ENCODE measurements at places on chromosomes 1 and 21. TPM values are rescaled to one million over a fixed set of nuclear protein-coding genes. Genes with fewer than 3 reads are reported as not detected.

The LCE1F gene
- not detected for total RNA-seq

DNA sequence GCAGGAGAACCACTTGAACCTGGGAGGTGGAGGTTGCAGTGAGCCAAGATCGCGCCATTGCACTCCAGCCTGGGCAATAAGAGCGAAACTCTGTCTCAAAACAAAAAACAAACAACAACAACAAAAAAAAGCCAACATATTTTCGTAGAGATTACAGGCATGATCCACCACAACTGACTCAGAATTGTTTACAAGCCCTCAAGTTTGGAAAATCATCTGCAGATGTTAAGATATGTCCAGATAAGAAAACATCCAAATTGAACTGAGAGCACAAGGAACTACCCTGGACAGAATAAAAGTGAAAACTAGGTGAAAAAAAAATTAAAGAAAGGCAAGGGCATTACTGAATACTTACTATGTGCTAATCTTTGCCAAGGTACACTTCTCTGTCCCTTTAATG is 89.8 kb upstream of the WLS start:
- H3K27me3 ChIP-seq: no peaks in the 10 kb centered on the region
- no peaks in the 10 kb centered on the region for H3K36me3 ChIP-seq
- no peaks in the 10 kb centered on the region for H3K4me1 ChIP-seq
- no peak for DNase-seq
- H3K4me3 ChIP-seq: no peak overlapping the region

- no peak for DNase-seq
- no peak overlapping the region for H3K27ac ChIP-seq
- H3K27me3 ChIP-seq: no peaks in the 10 kb centered on the region
- no peaks in the 10 kb centered on the region for H3K36me3 ChIP-seq
These were observed 45.5 kb downstream of the RAB3GAP2 start for GRCh38 chr1:220226752-220227151.

The GSTM5 gene
- 1.8 TPM for total RNA-seq

DNA sequence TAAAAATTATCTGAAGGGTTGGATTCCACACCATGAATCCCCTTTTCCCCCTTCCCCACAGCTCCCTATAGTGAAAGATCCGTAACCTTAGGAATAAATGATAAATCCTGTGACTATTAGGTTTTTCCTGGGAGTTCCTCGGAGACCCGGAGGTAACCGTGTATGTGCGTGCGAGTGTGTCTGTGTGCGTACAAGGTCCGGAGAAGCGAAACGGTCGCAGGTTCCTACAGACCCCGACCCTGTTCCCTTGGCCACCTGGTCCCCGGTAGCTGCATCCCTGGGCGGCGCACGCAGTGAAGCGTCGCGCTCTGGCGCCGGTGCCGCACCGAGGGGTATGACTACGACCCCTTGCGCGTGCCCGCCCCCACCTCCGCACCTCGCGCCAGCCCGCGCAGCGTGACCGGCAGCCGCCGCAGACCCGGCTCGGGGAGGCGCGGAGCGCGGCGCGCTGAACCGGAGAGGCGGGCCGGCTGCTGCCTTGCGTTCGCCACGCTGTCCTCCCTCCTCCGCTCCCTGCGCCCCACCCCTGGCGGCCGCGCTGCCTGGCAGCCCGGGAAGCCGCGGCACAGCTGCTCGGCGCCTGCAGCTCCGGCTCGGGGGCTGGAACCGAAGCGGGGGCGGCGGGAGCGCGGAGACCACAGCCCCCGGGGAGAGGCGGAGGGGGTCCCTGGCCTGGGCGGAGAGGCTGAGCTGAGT is at the start of gene AK5:
Gene AK5, plus strand, starts transcription at position 529 of the 696 bp plus-strand sequence. CDS start 295 bp downstream, outside the sequence.
- H3K27ac ChIP-seq: peak within 1 kb of the TSS; percentile 56
- DNase-seq: no peak
- no peaks in the 10 kb centered on the region for H3K27me3 ChIP-seq
- H3K36me3 ChIP-seq: no peaks in the 10 kb centered on the region
- no peaks in the 10 kb centered on the region for H3K4me1 ChIP-seq

The HSPB7 gene
- 183 TPM for total RNA-seq

GRCh38 chr1:41490911-41491310 is 6.4 kb upstream of the EDN2 start:
- no peaks in the 10 kb centered on the region for H3K36me3 ChIP-seq
- no peak for DNase-seq
- no peak overlapping the region for H3K4me3 ChIP-seq
- no peaks in the 10 kb centered on the region for H3K27me3 ChIP-seq

DNA sequence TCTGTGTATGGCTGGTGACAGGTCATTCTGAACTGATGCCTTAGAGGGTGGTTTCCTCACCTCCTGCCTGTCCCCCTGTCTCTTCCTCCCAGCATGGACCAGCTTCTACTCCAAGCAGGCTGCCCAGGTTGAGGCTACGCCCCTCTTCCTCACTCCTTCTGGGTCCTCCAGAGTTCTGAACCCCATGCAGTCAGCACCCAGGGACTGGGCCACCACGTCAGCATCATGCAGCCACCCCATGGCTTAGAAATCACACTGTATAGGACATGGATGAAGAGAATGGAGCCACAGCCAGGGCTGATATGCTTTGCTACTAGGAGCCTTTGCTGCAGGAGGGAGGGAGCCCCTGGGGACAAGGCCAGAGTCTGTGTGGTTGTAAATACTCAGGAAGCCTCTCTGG is 8.3 kb downstream of the FOXO6 start:
- peaks cover 14% of the 10 kb centered on the region for H3K4me1 ChIP-seq
- no peaks in the 10 kb centered on the region for H3K36me3 ChIP-seq
- peaks cover 5% of the 10 kb centered on the region for H3K27me3 ChIP-seq
- no peak overlapping the region for H3K27ac ChIP-seq
- H3K4me3 ChIP-seq: no peak overlapping the region

GRCh38 chr1:24909388-24909898 is 20.6 kb downstream of the RUNX3 start:
- H3K4me3 ChIP-seq: no peak overlapping the region
- H3K4me1 ChIP-seq: no peaks in the 10 kb centered on the region
- no peaks in the 10 kb centered on the region for H3K27me3 ChIP-seq

DNA sequence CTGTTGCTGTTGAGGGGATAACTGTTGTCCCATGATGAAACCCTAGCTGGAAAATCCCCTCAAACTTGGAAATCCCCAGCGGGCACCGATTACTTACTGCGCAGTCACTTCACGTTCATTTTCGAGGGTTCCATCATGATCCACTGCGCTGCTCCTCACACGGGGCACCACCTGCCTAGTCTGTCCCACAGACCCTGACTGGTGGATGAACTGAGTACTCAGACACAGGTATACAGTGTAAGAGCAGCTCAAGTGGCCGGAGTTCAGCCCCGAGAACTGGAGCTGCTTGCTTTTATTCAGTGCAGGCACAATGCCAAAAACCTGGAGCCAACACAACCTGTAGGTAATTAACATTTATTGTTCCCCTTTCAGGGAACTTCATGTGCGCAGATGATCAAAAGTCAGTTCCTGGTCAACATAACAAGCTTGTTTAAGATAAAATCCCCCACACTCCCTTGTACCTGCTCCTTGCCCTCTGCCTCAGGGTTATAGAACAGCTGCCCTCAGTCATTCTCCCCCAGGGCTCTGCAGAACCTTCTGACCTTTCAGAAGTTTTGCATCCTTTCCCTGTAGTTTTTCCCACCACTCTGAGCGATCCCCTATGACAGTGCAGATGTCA is 46.5 kb upstream of the PRELP start:
- H3K27me3 ChIP-seq: no peaks in the 10 kb centered on the region
- H3K36me3 ChIP-seq: no peaks in the 10 kb centered on the region
- H3K4me1 ChIP-seq: peaks cover 11% of the 10 kb centered on the region
- no peak overlapping the region for H3K4me3 ChIP-seq
- no peak for DNase-seq
- no peak overlapping the region for H3K27ac ChIP-seq

DNA sequence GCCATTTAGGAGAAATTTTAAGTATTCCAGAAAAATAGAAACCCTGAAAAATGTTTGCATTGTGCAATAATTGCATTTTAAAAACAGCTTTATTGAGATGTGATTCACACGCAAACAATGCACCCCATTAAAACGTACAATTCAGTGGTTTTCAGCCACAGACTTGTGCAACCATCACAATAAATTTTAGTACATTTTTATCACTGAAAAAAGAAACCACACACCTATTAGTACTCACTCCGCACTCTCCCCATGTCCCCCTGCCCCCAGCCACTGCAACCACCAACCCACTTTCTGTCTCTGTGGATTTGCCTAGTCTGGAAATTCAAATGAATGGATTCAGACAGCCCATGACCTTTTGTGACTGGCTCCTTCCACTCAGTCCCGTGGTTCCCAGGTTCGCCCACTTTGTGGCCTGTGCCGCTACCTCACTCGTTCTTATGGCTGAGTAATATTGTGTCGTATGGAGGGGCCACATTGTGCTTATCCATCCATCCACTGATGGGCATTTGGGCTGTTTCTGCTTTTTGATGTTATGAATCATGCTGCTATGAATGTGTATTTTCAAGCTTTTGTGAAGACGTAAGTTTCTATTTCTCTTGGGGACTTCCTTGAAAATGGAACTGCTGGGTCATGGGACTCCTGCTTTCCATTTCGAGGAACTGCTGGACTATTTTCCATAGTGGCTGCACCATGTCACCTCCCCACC is 147.7 kb upstream of the ARHGEF16 start:
- H3K4me3 ChIP-seq: no peak overlapping the region
- H3K4me1 ChIP-seq: no peaks in the 10 kb centered on the region
- peaks cover 14% of the 10 kb centered on the region for H3K27me3 ChIP-seq
- no peaks in the 10 kb centered on the region for H3K36me3 ChIP-seq
- DNase-seq: no peak
- no peak overlapping the region for H3K27ac ChIP-seq

GRCh38 chr1:9075022-9075421 is 5.6 kb upstream of the SLC2A5 start:
- no peak overlapping the region for H3K27ac ChIP-seq
- no peaks in the 10 kb centered on the region for H3K27me3 ChIP-seq
- no peaks in the 10 kb centered on the region for H3K36me3 ChIP-seq
- DNase-seq: no peak
- H3K4me3 ChIP-seq: no peak overlapping the region
- no peaks in the 10 kb centered on the region for H3K4me1 ChIP-seq

The IVNS1ABP gene
- 92.9 TPM for total RNA-seq

DNA sequence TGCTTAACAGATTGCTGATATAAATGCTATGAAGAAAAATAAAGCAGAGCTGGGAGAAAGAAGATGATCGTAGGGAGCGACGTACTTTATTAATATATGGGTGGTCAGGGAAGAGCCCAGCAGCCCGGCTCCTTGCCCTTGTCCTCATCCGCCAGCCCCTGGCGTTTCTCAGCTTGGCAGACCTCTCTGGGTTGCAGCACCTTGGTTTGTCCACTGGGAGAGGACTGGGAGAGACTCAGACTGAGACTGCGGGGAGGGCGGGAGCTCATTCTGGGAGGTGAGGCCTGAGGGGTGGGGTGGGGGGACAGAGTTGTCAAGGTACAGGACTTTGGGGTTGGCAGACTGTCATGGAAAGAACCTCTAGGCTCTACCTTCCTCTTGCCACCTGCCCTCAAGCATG is 3.3 kb upstream of the S100A3 start:
- DNase-seq: no peak
- H3K36me3 ChIP-seq: no peaks in the 10 kb centered on the region
- H3K4me1 ChIP-seq: peaks cover 2% of the 10 kb centered on the region

DNA sequence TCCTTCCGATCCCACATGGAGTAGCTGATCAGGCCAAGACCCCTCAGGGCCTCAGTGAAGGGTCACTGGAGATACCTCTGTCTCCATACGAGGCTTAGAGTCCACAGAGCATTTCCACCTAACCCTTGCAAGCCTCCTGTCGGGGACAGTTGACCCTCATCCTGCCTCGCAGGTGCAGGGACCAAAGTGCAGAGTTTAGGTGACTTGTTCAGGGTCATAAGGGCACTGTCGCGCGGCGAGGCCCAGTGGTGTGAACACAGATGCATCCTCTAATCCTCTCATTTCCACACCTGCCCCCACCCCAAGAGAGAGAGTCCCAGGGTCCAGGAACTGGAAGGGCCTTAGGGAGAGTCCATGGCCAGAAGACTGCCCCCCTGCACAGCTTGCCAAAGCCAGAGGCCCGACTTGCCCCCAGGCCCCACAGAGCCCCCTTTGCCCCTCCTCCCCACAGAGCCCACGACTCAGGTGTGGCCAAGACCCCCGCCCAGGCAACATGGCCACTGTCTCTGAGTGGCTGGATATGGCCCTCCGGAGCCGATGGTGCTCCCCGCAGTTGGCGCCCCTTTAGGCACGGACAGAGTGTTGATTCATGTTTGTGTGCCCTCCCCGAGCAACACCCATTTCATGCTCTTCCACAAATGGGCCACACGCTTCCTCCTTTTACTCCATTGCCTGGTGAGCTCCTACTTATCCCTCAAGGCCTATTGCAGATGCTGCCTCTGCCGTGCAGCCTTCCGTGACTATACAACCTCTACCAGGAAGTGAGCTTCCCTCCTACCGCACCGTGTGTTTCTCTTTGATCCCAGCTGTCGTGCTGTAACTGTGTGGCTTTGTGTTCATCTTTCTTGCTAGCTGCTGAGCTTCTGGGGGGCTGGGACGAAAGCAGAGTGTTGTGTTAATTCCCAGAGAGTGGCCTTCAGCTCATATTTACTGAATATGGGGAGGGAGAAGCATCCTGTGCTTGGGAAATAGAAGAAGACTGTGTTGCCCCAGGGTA is 1.7 kb downstream of the TRPM2 start:
- H3K4me1 ChIP-seq: no peaks in the 10 kb centered on the region
- DNase-seq: no peak
- H3K27me3 ChIP-seq: peaks cover 38% of the 10 kb centered on the region
- H3K27ac ChIP-seq: no peak overlapping the region

DNA sequence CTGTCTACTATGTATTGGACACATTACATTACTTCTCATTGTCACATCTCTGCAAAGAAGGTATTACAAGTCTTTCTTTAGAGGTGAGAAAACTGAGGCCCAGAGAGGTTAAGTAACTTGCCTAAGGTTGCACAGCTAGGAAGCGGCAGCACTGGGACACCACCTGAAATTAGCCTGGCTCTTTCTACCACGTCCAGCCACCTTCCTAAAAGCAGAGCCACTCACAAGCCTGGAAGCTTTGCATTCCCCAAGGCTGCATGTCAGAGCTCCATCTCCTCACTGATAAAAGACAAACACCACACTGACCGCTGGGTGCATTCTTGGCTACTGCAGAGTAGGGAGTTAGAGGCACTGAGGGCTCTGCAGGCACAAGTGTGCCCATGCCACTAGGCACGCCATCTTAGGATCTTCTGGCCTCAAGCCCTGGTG is 2.4 kb downstream of the CD247 start:
- H3K36me3 ChIP-seq: no peaks in the 10 kb centered on the region
- no peak overlapping the region for H3K4me3 ChIP-seq
- DNase-seq: no peak
- no peaks in the 10 kb centered on the region for H3K4me1 ChIP-seq
- no peaks in the 10 kb centered on the region for H3K27me3 ChIP-seq

DNA sequence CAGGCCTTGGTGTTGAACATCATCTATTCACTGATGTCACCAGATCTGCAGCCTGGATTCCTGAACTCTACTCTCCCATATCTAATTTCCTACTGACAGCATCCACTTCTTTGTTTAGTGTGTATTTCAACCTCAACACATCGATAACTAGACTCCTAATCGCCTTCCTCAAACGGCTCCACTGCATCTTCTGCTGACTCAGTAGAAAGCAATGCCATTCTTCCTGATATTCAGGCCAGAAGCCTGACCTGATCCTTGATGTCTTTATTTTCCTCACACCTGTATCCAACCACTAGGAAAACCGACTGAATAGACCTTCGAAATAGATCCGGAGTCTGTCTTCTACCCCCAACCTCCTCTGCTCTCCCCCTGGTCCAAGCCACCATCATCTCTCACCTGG is 466.9 kb downstream of the PCP4 start:
- no peak for DNase-seq
- H3K27me3 ChIP-seq: no peaks in the 10 kb centered on the region
- no peaks in the 10 kb centered on the region for H3K36me3 ChIP-seq

The OR2L8 gene
- 1.3 TPM for total RNA-seq

The CYP4X1 gene
- total RNA-seq: 307 TPM
